ENCODE measurements at places on chromosomes 7 and 10.

DNA sequence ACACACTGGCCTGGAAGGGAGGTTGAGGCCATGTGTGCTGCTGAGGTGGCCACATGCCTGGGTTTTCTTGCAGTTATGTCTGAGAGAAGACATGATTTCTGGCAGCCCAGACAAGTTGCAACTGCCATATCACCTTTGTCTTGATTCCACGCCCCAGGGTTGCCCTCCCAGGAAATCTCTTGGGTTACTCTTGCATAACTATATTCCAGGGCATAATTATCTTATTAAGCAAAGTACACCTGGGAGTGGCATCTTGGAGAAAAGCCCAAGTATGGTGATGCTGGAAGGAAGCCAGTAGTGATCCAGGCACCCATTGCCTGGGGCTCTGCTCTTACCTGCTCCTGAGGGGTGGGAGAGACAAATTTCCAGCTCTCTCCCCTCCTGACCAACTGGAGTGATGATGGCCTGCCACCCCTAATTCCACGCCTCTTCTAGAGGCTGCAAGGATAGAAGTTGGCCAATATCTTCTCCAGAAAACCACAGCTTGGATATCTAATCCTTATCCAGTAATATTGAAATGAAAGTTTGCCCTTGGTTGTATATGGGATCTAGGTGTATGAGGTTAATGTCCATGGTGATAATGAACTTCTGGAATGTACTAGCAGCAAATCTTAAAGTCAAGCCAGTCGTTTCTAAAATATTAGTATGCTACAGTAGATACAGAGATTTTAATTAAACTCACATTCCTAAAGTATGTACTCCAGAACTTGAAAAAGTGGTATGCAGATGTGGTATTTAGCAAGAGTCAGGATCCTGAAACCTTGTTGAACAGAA lies 5.0 kb downstream of the AKR1B10 start:
- DNase-seq: peak; percentile 84

GRCh38 chr10:57664815-57665214 lies 602.9 kb downstream of the IPMK start:
- no peak for DNase-seq

- DNase-seq: no peak
Measured at GRCh38 chr7:154699417-154699816, 303.5 kb downstream of the PAXIP1 start.

DNA sequence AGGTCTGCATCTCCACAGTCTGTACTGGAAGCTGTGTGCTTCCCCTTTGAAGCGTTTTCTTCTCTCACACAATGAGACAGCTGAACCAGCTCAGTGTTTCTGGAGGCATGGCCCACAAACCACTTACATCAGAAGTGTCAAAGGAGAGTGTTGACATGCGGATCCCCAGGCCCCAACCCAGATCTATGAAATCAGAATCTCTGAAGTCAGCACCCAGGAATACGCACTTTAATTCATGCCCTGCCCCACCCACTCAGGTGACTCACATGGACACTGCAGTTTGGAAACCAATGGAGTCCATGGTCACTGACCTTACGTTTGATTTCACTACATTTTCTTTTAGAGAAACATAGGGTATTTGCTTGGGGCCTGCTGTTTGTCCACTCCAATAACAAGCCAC lies 19.0 kb downstream of the TLL2 start:
- DNase-seq: no peak

- no peak for DNase-seq
Measured at GRCh38 chr7:124945680-124946079, 16.1 kb upstream of the POT1 start.

DNA sequence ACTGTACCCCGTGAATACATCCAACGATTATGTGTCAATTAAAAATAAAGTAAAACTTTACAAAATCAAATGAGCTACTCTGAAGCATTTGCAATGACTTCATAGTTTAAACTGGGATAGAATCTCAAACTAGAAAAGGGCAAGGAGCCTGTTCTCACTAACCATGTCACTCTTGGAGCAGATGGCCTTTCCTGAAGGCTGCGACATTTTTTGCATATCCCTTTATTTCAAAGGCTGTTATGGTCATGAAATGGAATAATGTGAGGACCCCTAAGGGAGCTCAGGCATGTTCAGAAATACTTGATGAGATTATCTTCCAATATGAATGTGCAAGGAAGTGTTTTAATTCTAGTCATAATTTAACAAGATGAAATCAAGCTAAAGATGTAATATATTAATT lies 679.4 kb downstream of the NRG3 start:
- no peak for DNase-seq

GRCh38 chr10:97683556-97684367 lies 3.3 kb downstream of the AVPI1 start:
- peak; percentile 51 for DNase-seq

- no peak for DNase-seq
Measured at GRCh38 chr7:11120675-11121220, 147.1 kb downstream of the PHF14 start.

- no peak for DNase-seq
Measured at GRCh38 chr10:47159361-47160260, 140.4 kb upstream of the GDF10 start.

DNA sequence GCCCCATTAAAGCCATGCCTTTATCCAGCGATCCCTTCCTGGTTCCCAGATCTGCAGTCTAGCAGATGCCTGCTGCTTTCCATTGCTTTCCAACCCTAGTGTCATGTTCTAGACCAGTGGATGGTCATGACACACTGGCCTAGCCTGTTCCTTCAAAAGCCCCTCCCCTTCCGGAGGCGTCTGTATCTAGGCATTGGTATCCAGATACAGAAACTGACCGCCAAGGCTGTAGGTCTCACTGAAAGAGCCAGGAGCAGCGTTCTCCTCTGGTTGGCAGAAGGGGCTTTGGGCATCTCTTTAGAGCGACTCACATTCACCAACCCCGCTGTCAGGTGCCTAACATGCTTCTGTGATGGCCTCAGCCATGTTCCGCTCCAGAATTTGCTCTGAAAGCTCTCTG lies 22.6 kb downstream of the JCAD start:
- DNase-seq: no peak

GRCh38 chr10:125843603-125844329 lies 20.4 kb downstream of the BCCIP start:
- DNase-seq: no peak

GRCh38 chr7:132545756-132546155 lies 30.5 kb downstream of the PLXNA4 start:
- no peak for DNase-seq

DNA sequence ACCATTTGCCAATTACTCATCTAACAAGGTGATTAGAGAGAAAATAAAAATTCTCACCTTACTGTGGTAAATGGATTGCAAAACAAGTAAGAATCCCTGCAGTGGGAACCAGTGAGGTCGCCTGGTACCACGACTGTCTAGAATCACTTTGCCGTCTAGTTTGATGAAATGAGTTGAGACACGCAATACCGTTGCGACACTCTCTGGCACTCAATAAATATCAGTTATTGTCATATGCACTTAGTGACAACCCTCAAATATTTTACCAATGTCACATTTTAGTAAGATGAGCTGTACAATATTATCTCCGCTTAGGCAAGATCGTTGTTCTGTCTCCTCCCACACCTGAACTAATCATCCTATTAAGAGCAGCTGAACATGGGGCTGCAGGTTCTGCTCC lies 114.4 kb upstream of the ADARB2 start:
- no peak for DNase-seq

- no peak for DNase-seq
Measured at GRCh38 chr7:124263232-124263827, 230.5 kb upstream of the TMEM229A start.

DNA sequence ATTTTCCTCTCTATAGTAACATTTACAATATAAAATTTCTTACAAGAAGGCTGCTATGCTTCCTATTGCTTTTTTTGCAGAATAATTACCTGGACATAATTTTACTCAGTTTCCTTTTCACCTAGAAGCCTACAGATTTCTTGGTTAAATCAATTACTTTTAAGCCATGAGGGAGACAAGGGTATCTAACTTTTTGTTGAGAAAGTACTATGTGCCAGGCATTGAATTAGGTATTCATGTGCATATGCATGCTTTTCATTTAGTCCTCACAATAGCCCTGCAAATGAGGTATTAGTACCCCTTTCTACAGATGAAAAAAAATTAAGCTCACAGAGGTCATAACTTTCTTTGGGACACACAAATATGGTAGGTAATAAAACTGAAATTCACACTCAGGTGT lies 16.4 kb downstream of the PCGF6 start:
- DNase-seq: no peak

- DNase-seq: peak; percentile 46
Measured at GRCh38 chr7:132430861-132431822, 145.1 kb downstream of the PLXNA4 start.

DNA sequence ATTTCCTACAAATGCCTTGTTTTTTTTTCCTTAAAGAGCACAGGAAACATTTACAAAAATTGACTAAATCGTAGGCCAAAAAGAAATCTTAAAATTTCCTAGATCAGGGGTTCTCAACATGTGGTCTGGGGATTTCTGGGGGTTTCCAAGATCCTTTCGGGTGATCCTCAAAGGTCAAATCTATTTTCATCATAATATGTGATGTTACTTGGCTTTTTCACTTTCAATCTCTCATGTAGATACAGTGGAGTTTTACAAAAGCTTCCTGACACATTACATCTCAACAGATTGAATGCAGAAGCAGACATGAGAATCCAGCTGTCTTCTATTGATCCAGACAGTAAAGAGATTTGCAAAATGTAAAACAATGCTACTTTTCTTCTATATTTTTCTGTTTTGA lies 497.3 kb downstream of the INHBA start:
- no peak for DNase-seq

DNA sequence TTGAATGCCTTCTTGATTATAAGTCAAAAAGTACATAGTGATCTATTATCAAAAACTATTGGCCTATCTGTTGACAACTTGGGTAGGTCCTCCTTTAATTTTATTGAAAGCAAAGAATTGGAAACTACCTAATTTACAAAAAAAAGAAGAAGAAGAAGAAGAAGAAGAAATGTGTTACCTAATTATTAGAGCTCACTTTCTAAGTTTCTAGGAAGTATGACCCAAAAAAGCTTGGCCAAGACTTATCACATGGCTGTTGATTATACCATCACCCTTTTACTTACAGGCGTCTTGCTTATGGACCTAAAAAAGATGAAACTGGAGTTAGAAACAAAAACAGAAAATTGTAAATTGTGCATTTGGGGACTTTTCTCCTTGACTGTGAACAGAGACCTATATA lies 81.8 kb upstream of the PIK3CG start:
- no peak for DNase-seq

DNA sequence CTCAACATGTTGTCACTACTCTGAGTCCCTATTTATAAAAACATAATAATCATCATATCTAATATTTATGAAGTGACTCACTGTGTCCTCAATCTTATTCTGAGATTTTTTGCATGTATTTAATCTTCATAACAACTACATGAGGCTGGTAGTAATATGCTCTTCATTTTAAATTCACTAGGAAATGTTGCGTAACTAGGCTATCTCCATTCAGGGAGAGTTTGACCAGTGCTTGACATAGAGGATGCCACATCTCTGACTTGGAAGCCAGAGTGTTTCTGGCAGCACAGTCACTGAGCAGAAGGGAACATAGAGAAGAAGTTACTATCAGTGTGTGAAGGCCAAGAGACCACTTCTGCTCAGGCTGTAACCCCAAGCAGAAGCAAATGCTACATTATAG lies 88.9 kb downstream of the FAM13C start:
- no peak for DNase-seq

DNA sequence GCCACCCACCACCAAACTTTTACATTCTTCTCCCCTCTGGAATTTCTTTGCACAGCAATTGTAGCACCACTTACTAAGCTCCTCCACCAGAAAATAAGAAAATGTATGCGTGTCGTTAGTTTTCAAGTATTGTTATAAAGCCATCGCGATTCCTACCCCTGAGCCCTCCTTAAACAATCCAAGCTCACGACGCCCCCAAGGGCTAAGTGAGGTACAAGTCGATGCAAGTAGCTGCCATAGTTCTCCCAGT lies 1.3 kb downstream of the FRAT2 start:
- peak; percentile 66 for DNase-seq

- DNase-seq: no peak
Measured at GRCh38 chr7:24574950-24575349, 1.7 kb downstream of the PALS2 start.

DNA sequence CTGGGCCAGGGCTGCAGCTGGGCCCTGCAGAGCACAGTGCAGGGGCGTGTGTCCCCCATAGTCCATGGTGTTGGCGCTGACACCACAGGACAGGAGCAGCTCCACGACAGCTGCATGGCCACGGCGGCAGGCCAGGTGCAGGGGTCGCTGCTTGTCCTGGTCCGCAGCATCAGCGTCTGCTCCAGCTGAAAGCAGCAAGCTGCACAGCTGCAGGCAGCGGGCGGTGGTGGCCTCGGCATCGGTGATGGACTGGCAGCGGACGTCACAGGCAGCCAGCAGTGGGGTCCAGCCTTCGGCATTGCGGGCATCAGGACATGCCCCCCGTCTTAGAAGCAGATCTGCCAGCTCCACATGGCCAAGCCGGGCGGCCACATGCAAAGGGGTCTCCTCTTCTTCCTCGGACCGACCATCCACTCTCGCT lies 6.0 kb downstream of the ASB10 start:
- no peak for DNase-seq

- DNase-seq: no peak
Measured at GRCh38 chr7:25847336-25848070, 304.5 kb upstream of the NFE2L3 start.

DNA sequence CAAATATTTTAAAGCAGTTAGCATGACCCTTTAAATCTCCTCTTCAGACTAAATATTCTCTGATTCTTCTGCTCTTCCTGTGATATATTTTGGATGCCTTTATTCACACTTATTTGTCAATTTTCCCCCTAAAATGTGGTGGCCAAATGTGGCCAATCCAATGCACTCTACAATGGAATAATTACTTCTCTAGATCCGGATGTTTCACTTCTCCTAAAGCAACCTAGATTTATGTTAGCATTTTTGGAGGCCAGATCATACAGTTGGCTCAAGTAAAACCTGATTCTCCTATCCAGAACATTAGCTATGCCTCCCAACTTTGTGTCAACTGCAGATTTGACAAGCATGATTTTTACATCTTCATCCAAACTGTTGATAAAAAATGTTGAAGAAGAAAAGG lies 153.7 kb downstream of the CREB5 start:
- no peak for DNase-seq

- DNase-seq: no peak
Measured at GRCh38 chr10:127485153-127485857, 63.8 kb upstream of the NPS start.

GRCh38 chr7:23713285-23714149 lies 3.5 kb downstream of the STK31 start:
- no peak for DNase-seq

DNA sequence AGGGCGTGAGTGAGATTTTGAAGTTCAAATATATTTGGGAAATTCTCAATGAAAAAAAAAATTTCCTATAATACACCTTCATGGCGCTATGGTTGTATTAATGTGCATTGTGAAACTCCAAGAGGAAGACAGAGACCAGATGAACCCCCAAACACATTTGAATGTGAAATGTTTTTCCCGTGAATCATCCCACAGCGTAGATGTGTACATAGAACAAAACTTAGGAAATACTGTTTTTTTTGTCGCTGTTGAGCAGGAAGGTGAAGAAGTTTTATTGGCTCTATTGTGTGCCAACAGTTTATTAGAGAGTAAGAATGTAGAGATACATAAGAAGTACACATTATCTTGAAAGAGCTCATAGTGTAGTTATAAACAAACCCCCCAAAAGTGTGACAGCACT lies 134.0 kb downstream of the KCND2 start:
- DNase-seq: peak; percentile 9

Data from HT-29 (cell line).